ENCODE measurements at places on chromosomes 7 and 10.
A peak's percentile ranks its signal among the peaks of the same experiment; 100 is the strongest.

DNA sequence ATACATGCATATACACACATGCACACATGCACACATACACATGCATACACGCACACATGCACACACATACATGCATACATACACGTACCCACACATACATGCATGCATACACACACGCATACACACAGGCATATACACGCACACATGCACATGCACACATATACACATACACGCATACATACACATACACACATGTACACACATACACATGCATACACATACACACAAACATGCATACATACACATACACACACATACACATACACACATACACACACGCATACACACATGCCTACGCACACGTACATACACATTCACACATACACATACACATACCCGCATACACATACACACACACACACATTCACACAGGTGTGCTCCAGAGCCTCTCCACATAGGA lies 81.0 kb upstream of the KMT2E start:
- no peak for DNase-seq

DNA sequence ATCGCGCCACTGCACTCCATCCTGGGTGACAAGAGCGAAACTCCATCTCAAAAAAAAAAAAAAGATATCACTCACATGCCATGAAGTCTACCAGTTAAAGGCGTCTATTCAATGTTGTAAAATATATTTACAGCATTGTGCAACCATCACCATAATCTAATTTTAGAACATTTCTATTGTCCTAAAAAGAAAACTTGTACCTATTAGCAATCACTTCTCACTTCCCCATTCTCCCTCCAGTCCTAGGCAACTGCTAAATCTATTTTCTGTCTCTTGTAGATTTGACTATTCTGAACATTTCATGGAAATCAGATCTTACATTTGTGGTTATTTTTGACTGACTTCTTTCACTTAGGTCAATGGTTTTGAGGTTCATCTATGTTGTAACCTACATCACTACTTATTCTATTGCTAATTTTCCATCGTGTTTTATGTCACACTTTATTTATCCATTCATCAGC lies 25.2 kb upstream of the OTUD1 start:
- DNase-seq, result no peak

DNA sequence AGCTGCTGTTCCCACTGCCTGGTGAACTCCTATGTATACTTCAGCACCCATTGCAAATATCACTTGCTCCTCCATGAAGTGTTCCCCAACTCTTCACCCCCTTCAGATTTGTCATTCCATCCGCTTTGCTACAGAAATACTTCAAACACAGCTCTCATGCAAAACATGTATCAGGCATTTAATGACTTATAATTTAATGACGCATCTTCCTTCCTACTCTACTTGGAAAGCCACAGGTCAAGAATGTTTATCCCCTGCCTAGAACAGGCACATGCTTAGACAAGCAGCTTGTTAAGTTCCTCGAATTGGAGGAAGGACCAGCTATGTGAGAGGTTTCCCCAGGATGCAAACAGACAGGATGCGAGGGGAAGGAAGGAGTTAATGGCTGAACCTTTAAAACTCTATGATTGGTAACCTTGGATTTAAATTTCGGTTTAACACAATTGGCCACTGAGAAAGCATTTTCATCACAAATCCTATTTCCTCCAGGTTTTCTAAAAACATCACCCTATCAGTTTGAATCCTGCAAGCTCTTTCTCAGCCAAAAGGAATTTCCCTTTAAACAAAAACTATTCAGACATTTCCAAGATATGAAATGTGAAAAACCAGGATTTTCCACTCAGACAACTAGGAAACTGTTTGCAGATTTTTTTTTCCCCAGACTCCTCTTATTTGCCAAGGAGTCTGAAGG lies 11.5 kb downstream of the CREB3L2 start:
- DNase-seq, result no peak

- peak; percentile 65 for DNase-seq
Measured at GRCh38 chr10:123154711-123155505, 706 bp downstream of the BUB3 start.

DNA sequence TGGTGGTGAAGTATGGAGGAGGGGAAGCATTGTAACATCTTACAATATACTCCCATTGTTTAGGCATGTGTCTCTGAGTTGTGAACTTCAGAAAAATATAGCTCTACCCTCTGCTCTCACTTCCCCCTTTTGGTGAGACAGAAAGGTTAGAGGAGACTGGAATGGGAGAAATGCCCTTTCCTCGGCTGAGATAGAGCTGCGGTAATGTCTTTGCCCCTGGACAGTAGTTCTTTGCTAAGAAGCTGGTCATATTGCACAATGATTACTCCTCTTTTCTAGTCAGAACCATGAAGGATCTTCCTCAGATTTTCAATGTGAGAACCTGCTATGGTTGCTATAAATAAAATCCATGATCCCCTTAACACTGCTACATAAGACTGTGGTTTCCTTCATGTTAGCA lies 171.0 kb downstream of the SEM1 start:
- no peak for DNase-seq

- no peak for DNase-seq
Measured at GRCh38 chr10:25451401-25451800, 276.6 kb downstream of the GPR158 start.

GRCh38 chr7:121132940-121133339 lies 144.4 kb downstream of the CPED1 start:
- no peak for DNase-seq

GRCh38 chr7:13541326-13541725 lies 448.1 kb downstream of the ETV1 start:
- DNase-seq, result no peak

DNA sequence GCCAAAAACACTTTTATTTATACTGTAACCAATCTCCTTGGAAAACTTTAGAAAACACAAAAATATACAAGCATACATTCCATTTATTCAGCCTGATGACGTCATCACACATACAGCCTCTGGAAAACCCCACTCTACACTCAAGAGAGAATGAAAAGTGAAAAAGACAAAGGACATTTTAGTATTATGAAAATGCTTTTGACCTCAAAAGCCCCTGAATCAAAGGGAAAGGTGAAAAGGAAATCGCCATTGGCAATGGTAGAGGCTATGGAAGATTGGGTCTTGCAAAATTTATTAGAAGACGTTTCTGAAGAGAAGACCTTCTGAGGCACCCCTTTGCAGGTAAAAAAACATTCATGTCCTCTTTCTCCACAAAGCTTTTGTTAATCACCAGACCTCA lies 82.9 kb upstream of the STRIP2 start:
- no peak for DNase-seq

- DNase-seq, result no peak
Measured at GRCh38 chr10:86524225-86524962, 2.8 kb upstream of the WAPL start.

DNA sequence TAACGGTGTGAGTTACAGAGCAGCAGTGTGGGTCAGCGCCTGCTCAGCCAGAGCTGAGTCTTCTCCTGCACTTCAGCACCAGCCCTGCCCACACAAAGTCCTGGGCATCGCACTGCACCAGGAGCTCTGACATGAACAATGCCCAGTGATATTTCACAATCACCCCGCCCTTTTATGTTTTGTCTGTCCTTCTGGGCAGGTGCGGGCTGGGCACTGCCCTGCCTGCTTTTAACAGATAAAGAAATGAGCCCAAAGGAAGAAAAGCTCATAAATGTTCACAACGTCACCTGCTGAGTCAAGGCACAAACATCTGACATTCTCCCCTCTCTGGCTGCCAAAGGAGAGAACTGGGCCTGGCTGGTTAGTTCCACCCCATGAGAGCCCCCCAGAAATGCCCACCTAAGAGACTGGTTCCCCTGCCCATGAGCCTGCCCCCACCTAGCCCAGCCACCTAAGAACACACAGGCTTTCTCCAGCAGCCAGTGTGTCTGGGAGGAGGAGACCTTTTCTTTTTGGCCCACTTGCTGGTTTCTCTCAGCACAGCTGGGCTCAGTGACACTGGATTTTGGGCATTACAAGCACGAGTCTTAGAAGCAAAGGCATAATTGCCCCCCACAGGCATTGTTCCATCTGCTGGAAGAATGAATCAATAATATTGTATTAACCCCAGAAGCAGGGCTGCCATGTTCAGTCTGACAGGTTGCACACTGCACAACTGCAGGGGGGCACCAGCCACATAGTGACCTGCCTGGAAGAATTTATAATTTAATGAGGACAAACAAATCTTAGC lies 22.3 kb downstream of the CALML3 start:
- DNase-seq, result no peak

DNA sequence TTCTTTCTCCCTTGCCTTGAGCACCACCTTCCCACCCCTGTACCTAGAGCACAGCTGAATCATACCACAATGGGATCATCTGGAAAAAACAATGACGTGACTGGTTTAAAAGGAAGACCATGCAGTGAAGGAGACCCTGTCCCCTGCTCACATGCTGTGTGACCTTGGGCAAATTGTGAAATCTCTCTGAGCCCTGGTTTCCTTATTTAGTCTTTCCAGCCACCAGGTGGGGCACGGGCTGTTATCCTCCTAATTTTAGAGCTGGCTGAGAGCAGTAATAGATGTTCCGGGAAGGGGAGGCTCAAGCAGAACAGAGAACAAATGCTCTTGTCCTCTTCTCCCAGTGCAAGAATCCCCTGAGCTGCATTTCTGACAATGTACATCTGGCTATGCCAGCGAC lies 198.3 kb downstream of the RPS24 start:
- no peak for DNase-seq

- DNase-seq, result peak; percentile 77
Measured at GRCh38 chr10:101354328-101355071, 535 bp downstream of the BTRC start.

DNA sequence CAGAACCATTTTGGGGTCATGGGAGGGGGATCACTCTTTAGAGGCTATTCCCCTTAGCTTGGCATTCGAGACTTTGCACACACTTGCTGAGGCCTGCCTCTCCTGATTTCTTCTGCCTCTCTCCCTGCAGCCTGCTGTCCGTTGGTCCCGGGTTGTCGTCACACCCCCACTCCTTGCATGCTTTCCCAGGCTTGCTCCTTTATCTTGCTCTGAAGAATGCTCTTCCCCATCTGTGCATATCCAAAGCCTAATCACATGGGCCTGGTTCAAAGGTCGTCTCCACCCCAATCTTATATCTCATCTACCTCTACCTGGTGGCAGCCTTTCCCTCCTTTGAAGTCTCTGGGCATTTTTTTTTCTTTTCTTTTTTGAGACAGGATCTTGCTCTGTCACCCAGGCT lies 24.3 kb upstream of the EMX2 start:
- no peak for DNase-seq

DNA sequence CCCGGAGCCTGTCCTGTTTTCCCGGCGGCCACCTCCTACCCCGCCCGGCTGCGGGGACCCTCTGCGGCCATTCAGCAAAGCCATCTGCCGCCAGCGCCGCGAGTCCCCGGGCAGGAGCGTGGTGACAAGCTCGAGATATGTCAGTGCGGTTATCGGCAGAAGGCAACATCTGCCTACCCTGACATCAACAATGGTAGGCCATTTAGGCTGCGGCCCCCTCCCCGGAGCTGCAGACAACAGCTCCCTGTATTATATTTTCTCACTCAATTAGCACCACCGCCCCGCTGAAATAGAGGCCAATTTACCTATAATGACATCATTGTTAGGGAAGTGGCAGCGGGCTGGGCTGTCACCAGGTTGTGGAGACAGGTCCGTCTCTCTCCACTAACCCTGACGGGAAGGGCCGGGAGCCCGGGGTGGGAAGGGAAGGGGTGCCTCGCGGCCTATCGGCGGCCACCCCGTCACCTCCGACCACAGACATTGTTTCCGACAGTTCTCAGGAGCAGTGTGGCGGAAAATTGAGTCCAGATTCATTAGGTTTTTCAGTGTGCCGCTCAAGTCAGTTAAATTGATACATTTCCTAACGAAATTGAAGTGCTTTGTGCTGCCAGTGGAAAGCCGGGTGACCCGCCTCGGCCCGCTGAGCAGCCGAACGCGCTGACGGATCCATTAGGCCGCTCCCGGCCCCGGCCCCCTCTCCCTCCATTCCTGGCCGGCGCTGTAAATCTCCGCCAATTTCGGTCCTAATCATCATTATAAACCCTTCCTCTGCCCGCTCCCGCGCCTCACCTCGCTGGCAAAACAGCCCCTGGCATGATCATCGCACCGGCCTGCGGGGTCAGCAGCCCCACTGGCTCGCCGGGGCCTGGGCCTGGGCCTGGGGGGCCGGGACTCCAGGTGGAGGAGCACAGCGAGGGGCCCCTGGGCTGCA lies 43.0 kb downstream of the UNCX start:
- no peak for DNase-seq

DNA sequence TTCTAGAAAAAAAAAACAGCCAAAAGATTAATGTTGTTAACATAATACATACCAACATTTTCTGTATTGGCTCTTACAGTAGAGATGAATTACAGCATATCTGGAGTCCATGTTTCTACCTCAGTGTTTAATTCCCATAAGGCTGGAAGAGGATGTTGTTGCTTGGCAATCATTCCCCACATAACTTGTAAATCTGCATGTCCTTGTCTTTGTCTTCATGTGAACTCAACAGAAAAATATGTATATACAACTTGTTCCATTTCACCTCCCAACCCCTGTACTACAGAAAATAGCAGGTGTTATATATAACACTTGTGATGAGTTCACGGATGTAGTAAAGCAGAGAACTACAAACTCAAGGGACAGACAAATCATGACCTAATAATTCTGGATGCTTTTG lies 160.9 kb upstream of the SEMA3C start:
- DNase-seq, result no peak

DNA sequence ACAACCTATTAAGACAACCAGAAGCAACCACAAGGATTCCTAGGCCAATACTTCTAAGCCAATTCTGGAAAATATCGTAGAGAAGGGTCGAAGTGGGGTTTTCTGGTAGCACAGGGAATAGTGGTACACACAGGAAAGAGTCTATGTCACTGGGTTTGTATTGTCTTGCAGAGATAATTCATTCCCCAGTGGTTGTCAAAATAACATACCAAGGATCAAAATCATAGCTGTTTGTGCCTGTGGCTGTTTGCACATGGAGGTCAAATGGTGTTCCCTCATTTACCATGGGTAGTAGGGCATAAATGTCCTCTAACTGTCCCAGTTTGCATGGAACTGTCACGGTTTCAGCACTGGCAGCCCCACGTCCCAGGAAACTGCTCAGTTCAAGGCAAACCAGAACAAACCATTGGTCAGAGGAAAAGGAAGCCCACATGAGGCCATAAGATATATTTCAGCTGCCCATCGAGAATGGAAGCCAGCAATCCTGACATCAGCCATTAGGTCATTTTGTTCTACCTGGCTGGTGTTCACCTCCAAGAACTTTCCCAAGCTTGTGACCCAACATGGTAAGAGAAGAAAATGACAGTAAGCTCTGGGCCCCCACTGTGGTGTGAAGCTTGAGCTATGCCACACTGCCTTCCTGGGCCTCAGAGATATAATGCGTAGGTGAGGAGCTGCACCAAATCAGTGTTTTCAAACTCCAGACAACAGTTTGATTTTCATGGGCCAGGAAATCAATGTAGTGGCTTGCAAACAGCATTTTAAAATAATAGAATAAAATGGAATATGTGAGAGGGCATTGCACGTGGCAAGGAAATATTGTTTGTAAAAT lies 53.9 kb upstream of the NFE2L3 start:
- DNase-seq, result no peak

GRCh38 chr7:106285855-106286492 lies 1.2 kb upstream of the NAMPT start:
- peak; percentile 44 for DNase-seq

All from OCI-M1 (cell line).